ENCODE measurements at places on chromosomes 16 and 17. TPM values are rescaled to one million over a fixed set of nuclear protein-coding genes. Genes with fewer than 3 reads are reported as not detected.

DNA sequence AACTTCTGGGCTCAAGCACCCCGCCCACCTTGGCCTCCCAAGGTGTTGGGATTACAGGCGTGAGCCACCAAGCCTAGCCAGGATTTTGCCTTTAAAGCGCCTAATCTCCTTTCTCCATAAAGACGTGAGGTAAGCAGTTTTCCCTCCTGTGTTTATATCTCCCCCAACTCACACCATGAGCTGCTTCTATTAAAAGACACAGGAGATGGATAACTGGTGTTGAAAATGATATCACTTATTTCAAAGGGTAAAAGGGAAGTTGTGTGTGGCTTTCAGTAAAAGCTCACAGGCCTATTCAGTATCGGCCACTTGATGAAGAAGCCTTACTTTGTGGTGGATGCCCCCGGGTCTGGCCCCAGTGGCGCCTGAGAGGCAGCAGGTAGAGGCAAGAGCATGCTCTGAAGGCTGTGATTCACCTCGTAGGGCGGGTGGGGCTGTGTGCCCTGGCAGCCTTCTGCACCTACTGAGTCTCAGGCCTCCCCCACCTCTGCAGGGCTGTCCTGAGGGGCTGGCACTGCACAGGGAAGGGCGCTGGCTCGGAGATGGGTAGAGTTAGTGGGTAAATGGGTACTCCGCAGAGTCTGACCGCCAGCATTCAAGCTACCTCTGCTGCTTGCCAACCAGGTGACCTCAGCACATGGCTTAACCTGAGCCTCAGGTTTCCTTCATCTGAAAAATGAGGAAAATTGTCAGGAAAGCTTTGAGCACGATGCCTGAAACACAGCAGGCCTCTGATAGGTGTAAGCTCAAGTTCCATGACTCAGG lies 146.8 kb downstream of the CLEC16A start:
- no peak overlapping the region for H3K27ac ChIP-seq
- peaks cover 1% of the 10 kb centered on the region for H3K36me3 ChIP-seq
- H3K4me1 ChIP-seq, result no peaks in the 10 kb centered on the region
- DNase-seq, result no peak
- no peak overlapping the region for H3K4me3 ChIP-seq

DNA sequence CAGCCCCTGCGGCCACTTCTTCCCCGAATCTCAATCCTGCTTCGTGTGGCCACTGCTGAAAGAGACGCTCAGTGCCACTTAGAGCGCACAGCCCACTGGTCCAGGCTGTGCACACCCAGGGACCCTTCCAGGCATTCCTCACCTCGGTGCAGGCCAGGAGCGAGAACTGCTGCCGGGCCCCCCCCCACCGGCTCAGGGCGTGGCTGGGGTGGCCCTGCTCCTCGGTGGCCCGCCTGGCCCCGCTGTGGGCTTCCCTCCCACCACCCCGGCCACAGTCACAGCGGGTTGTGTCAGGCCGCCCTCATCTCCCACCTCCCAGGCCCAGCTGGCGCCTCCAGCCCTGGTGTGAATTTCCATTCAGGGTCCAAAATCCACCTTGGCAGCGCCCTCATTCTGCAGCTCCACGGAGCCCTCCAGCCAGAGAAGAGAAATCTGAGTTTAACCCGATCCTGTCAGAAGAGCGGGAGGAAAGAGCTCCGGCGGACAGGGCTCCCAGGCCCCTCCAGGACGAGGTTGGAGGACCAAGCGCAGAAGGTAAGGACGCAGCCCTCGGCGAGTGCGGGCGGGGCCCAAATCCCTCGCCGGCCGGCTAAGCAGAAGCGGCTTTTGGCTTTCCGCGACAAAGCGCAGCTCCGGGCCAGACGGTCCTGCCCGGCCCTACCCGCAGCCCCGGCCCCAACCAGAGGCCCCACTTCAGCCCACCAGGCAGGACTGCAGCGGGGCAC lies 12.0 kb downstream of the TBC1D16 start:
- H3K4me3 ChIP-seq, result no peak overlapping the region
- H3K4me1 ChIP-seq, result peaks cover 6% of the 10 kb centered on the region
- no peaks in the 10 kb centered on the region for H3K27me3 ChIP-seq

DNA sequence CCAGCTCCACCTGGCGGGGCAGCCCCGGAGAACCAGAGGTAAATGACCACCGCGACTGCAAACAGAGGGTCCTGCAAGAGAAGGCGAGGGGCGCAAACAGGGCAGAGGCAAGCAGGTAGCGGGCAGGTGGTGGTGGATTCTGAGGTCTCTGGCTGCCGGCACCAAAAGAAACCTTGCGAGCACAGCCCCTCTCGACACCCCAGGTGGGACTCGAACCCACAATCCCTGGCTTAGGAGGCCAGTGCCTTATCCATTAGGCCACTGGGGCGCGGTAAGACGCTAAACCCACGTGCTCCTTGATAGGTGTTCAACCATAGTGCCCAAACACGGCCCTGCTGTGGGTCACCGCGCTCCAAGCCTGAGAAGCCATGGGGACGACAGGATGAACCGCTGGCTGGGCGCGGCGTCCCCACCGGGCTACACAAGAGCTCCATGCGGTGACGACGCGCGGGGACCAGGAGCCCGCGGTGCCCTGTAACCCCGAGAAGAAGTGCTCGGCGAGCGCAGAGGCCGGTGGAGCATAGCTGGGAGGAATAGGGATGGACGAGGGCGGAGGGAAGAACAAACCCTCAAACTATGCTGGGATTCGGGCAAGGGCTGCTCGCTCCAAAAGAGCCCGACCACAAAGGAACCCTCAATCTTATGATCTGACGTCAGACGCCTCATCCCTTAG lies 12.4 kb downstream of the ATP5PD start:
- H3K4me1 ChIP-seq, result peaks cover 2% of the 10 kb centered on the region
- peaks cover 4% of the 10 kb centered on the region for H3K36me3 ChIP-seq
- peaks cover 16% of the 10 kb centered on the region for H3K27me3 ChIP-seq
- peak overlapping the region; percentile 92 for H3K4me3 ChIP-seq
- DNase-seq, result peak; percentile 71

DNA sequence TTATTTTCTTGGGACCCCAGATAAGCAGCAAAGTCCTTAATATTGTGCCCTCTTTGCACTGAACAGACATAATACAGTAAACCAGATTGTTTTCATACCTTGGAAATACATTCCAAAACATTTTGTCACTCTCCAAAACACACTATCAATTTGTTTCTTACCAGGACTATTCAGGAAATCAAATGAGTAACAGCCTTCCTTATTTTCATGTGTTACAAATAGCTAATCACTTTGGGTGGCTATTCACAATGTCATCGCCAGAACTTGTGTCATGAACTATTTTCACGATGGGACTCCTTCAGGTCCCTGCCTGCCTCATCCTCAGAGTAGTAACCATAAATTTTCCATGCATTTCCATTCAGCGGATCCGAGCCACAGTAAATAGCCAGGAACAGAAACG lies 104.5 kb downstream of the MAP2K6 start:
- H3K27ac ChIP-seq, result no peak overlapping the region
- no peaks in the 10 kb centered on the region for H3K27me3 ChIP-seq
- H3K36me3 ChIP-seq, result peaks cover 56% of the 10 kb centered on the region
- no peak for DNase-seq

GRCh38 chr17:31099016-31099415 lies 4.2 kb downstream of the NF1 start:
- H3K27ac ChIP-seq, result no peak overlapping the region
- H3K4me3 ChIP-seq, result no peak overlapping the region
- H3K36me3 ChIP-seq, result no peaks in the 10 kb centered on the region
- DNase-seq, result no peak

The PIRT gene
- total RNA-seq, result not detected

Measured in progenitor cell of endocrine pancreas (in vitro differentiated cells).